Activated CD8-positive, alpha-beta memory T cell treated with anti-CD3 and anti-CD28 coated beads, Interleukin-2, amount 10 ng/mL, durations not matched to agents 7 days and 5 days (primary cell): ENCODE measurements at places on chromosomes 1 and 21.

DNA sequence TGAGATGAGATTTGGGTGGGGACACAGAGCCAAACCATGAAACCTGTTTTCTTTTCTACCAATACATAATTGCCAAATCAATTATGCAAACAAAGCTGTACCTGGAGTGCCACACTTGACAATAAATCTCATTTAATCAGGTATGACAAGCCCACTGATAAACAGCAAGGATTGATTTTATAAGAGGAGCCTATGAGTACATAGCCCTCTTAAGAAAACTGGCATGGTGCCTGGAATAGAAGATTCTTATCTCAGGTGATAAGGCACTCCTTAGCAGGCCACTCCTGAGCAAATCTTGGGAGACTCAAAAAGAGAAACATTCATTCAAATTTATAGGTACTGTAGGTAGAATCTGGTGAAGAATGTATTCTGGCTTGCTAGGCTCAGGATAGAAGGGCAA lies 28.6 kb upstream of the PDE4B start:
- no peak overlapping the region for H3K27ac ChIP-seq
- no peaks in the 10 kb centered on the region for H3K36me3 ChIP-seq
- H3K4me1 ChIP-seq = no peaks in the 10 kb centered on the region
- H3K4me3 ChIP-seq = no peak overlapping the region
- H3K27me3 ChIP-seq = peaks cover 31% of the 10 kb centered on the region

- no peak overlapping the region for H3K27ac ChIP-seq
- no peak for DNase-seq
- H3K4me1 ChIP-seq = no peaks in the 10 kb centered on the region
- H3K36me3 ChIP-seq = no peaks in the 10 kb centered on the region
Observed at GRCh38 chr1:15371610-15372545, 37.8 kb upstream of the EFHD2 start.

DNA sequence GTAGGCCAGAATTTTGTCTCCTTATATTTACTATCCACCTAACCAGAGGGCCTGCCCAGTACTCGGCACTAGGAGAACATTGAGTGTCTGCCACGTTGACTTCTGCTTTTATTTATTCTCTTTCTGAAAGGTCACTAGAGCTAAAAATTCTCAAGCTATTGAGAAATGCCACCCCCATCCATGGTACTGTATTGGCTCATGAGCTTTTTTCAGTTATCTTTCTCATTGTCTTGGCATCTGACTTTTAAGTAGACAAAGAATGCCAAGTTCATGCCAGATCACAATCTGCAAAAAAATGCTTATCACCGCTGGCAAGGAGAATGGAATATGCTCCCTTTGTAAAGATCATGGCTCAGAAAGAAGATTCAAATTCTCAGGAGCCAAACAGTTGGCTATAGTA lies 49.8 kb upstream of the MROH9 start:
- no peak overlapping the region for H3K27ac ChIP-seq
- no peak overlapping the region for H3K4me3 ChIP-seq

DNA sequence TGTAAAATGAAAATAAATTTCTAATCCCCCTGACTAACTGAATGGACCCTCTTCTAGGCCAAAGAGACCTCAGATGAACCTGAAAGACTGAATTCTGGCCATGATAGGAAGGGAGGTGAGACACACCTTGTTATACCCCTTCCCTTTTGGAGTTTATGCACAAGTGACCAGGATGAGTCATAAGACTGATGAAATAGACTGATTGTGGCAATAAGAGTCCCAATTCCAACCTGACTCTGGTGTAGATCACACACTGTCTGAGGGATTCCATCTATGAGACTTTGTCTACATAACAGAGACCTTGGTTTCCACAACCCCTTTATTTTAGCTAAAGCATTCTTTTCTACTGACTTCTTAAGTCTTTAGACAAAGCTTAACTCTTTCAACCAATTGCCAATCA lies 13.5 kb upstream of the OR2G2 start:
- no peaks in the 10 kb centered on the region for H3K4me1 ChIP-seq
- H3K27me3 ChIP-seq = no peaks in the 10 kb centered on the region
- no peak for DNase-seq
- peaks cover 1% of the 10 kb centered on the region for H3K36me3 ChIP-seq

- no peak overlapping the region for H3K4me3 ChIP-seq
- no peaks in the 10 kb centered on the region for H3K36me3 ChIP-seq
- no peak overlapping the region for H3K27ac ChIP-seq
Observed at GRCh38 chr1:197869490-197870077, 32.8 kb upstream of the C1orf53 start.

DNA sequence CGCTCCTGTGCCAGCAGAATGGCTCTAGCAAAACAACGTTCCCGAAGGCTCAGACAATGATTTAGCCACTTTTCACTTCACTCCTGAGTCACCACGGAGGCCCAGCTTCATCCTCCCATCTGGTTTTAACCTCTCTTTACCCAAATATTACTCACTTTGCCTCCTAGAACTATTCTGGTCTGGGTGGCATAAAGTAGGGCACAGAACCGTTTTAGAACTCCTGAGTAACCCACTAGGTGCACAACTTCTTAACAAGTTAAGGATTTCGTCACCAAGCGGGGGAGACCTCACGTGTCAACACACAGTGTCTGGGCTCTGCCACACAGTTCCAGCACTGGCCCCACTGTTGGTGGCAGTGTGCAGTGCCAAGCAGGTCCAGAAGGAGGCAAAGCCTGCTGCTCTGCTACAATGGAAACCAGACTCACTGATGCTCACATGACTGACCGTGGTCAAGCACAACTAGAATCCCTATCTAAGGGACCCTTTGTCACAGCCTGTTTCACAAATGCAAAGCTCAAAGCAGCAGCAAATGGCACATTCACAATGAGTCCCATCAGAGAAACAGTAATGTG lies 121.7 kb downstream of the SIPA1L2 start:
- no peaks in the 10 kb centered on the region for H3K4me1 ChIP-seq
- H3K27me3 ChIP-seq = no peaks in the 10 kb centered on the region
- no peak overlapping the region for H3K4me3 ChIP-seq

DNA sequence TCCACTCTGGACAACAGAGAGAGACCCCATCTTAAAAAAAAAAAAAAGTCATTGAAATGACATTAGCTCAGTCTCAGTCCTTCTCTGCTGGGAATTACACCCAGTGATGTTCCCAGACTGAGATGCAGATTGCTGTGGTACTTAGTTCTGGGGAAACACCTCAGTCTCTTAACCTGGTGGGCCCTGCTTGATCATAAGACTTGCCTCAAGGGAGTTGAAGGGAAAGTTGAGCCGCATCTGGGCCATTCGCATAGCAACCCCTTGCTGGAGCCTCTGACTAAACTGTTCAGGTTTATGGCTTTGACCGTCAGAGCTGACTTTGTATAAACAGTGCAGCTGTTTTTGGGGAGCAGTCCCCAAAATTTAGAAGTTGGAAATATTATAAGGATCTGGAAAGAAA lies 13.4 kb downstream of the FCRL4 start:
- H3K27me3 ChIP-seq = peaks cover 13% of the 10 kb centered on the region
- no peaks in the 10 kb centered on the region for H3K4me1 ChIP-seq
- H3K27ac ChIP-seq = no peak overlapping the region
- no peak overlapping the region for H3K4me3 ChIP-seq
- no peak for DNase-seq
- no peaks in the 10 kb centered on the region for H3K36me3 ChIP-seq

GRCh38 chr1:168766568-168766967 lies 37.6 kb upstream of the DPT start:
- no peak overlapping the region for H3K27ac ChIP-seq
- H3K4me1 ChIP-seq = no peaks in the 10 kb centered on the region
- H3K4me3 ChIP-seq = no peak overlapping the region

- no peak overlapping the region for H3K4me3 ChIP-seq
- H3K27me3 ChIP-seq = no peaks in the 10 kb centered on the region
- no peaks in the 10 kb centered on the region for H3K4me1 ChIP-seq
- no peak overlapping the region for H3K27ac ChIP-seq
- H3K36me3 ChIP-seq = no peaks in the 10 kb centered on the region
- no peak for DNase-seq
Observed at GRCh38 chr21:23016617-23017016, 2018.4 kb downstream of the NCAM2 start.

DNA sequence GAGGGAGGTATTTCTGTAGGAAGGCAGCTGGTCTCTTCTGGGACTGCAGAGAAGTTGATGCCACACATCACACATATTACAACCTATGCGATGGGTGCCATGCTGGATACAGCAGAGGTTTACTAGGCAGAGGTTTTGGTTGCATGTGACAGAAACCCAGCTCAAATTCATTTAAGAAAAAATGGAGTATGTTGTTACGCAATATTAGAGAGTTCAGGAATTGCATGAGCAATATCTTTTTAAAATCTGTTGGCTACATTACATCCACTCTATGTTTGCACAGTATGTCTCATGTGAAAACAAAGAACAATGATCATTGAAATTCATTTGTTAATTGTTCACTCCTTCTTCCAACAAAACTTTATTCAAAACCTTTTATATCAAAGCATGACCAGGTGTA lies 425.2 kb downstream of the RWDD3 start:
- no peak for DNase-seq
- H3K4me3 ChIP-seq = no peak overlapping the region
- no peaks in the 10 kb centered on the region for H3K27me3 ChIP-seq

DNA sequence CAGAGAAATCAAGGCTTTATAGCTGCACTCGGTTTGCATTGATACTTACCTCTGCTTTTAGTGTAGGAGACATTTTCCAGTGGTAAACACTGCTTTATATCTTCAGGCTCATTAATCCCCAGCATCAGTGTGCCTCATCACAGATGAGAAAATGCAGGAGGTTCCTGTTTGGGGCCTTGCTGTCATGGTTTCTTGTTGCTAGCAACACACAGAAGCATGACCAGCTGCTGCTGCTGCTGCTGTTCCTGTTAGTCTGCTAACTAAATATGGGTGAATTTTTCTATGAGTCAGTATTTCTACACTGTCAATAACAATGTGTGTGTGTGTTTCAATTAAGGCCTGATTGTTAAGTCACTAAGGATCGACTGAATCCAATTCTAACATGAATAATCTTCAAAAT lies 85.8 kb upstream of the RGS1 start:
- H3K27me3 ChIP-seq = no peaks in the 10 kb centered on the region
- H3K27ac ChIP-seq = no peak overlapping the region
- H3K4me1 ChIP-seq = peaks cover 4% of the 10 kb centered on the region
- no peak overlapping the region for H3K4me3 ChIP-seq

GRCh38 chr1:108034396-108034795 lies 69.4 kb upstream of the VAV3 start:
- H3K27ac ChIP-seq = no peak overlapping the region
- H3K4me3 ChIP-seq = no peak overlapping the region
- H3K4me1 ChIP-seq = no peaks in the 10 kb centered on the region
- no peaks in the 10 kb centered on the region for H3K36me3 ChIP-seq
- no peaks in the 10 kb centered on the region for H3K27me3 ChIP-seq
- no peak for DNase-seq

DNA sequence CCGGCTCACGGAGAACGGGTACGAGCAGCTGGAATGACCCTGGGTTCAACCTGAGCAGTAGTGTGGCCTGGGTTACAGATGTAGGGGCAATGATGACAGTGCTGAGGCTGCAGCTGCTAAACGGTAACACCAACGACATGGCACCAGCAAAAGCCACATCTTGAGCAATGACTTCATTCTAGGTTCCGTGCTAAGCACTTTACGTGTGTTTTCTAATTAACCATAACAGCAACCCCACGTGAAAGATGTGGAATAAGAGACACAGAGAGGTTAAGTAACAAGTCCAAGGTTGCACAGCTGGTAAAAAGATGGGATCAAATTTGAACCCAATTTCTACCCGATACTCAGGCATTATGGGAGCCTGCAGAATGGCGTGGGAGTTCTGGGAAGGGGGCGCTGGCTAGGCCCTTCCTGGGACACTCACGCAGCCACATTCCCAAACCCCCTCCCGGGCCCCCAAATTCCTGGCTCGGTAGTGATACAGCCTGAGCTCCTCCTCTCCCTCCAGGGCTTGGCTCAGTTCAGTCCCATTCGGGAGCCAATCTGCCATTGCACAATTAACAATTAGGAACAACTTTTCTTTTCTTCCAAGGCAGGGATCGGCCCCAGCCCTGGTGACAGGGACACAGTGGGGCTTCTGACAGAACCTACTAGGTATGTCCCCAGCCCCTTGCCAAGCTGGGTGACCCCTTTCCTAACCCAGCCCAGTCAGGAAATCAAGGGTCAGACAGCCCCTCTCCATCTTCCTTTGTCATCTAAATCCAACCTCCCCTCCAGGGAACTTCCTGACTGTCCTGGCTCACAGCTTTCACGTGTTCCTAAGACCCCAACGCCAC lies 23.8 kb upstream of the ECE1 start:
- H3K27me3 ChIP-seq = no peaks in the 10 kb centered on the region
- no peak for DNase-seq
- peaks cover 19% of the 10 kb centered on the region for H3K4me1 ChIP-seq
- peaks cover 14% of the 10 kb centered on the region for H3K36me3 ChIP-seq

DNA sequence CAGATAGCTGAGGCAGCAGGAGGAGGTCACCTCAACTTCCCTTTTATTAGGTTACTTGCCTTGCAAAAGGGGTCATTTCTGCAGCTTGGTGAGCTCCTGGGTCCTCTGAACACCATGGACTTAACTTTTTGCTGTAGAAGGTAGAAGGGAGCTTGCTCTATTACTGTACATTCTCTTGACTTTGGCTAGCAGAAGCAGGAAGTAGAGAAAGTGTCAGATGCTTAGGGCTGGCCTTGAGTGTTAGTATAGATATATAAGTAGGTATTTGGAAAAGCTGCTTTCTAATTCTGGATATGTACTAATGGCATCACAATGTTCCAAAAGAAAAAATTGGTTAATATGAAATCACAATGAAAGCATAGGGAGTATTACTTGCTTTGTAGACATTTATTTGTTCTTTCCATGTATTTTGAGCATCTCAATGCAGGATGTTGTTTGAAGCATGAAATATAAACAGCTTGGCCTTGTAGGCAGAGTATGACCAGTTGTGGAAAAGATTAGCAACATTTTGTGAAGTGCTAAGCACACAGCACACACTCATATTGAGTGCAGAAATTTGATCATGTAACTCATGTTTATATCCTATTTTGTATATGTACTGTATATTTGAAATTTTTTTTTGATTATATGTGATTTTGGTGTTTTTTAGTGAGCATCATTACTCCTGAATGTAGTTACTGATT lies 108.8 kb downstream of the DYRK1A start:
- H3K4me3 ChIP-seq = no peak overlapping the region
- H3K27ac ChIP-seq = peak overlapping the region; percentile 21
- H3K27me3 ChIP-seq = no peaks in the 10 kb centered on the region
- peaks cover 27% of the 10 kb centered on the region for H3K4me1 ChIP-seq

- peaks cover 46% of the 10 kb centered on the region for H3K36me3 ChIP-seq
- peaks cover 46% of the 10 kb centered on the region for H3K4me1 ChIP-seq
- no peaks in the 10 kb centered on the region for H3K27me3 ChIP-seq
- peak; percentile 69 for DNase-seq
- H3K27ac ChIP-seq = peak overlapping the region; percentile 94
Observed at GRCh38 chr1:32180186-32181060, 948 bp downstream of the TXLNA start.

GRCh38 chr1:109392788-109393616 lies 4.7 kb downstream of the SORT1 start:
- H3K36me3 ChIP-seq = no peaks in the 10 kb centered on the region
- DNase-seq = no peak
- H3K27ac ChIP-seq = no peak overlapping the region
- no peak overlapping the region for H3K4me3 ChIP-seq
- peaks cover 47% of the 10 kb centered on the region for H3K27me3 ChIP-seq
